Left hindlimb (tissue), 1 donor: ENCODE measurements at places on chromosomes 1 and 21.

- DNase-seq, result no peak
Observed at GRCh38 chr1:32997381-32997891, 32.8 kb upstream of the RNF19B start.

DNA sequence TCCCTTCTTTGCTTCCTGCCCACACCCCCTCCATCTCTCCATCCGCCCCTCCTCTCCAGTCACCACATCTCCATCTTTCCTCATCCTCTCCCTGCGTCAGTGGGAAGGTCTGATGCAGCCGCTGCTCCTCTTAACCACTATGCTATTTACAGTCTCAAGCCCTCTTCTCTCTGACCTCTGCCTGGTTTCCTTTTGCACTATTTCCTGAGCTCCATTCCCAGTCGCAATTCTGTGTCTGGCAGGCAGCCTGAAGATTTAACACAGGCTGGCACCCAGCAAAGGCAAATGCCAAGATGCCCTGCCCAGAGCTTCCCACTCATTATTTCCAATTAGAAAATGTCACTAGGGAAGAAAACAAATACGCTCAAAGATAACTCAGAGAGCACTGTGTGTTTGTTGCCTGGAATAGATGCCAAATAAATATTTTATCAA, 89.6 kb upstream of the LPGAT1 start:
- peak; percentile 42 for DNase-seq

- no peak for DNase-seq
Observed at GRCh38 chr1:97538113-97538512, 382.7 kb downstream of the DPYD start.

DNA sequence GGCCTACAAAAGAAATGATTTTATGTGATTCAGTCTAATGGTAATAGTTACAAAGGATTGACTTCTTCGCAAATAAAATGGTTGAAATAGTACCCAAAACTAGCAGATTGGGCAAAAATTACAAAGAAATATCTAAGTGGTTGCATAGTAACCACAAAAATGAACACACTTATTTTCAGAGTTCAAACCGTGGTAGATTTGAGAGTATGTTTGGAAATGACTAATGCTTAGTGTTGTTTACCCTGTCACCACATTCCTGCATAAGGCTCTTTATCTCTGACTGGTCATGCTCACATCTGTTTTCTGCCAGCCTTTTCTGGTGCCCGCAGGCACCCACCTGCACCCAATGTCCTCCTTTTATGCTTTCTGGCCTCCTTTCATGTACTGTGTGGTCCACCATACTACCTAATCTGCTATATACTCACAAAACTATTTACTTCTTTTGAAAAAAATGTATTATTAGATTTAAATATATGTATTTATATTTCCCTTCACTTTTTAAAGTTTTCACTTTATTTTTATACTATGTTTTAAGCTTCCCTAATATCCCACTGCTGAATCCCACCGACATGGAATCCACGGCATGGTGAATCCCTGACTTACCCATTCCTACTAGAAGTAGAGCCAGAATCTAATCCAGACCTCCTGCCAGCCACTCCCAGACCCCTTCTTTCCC, 30.3 kb downstream of the PTPRC start:
- DNase-seq, result no peak

- no peak for DNase-seq
Observed at GRCh38 chr1:85128316-85128715, 72.5 kb downstream of the SYDE2 start.

DNA sequence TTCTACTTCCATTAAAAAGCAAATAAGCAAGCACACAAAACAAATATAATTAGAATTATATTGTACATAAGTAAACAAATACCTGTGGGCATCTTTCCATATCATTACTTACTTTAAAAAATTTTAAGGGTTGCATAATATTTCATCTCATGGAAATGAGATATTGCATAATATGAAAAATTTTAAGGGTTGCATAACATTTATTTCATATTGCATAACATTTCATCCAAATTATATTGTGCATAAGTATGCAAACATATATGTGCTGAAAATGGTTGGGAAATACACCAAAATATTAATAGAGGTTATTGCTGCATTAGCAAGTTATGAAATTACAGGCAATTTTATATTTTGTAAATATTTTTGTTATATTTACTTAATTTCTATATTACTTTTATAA, 213.7 kb downstream of the KCNH1 start:
- DNase-seq, result no peak

GRCh38 chr1:180229483-180230415, at the start of gene LHX4:
Gene LHX4 (plus strand): TSS chr1:180230264. CDS start chr1:180230530, 266 bp downstream.
- DNase-seq, result peak; percentile 53

- no peak for DNase-seq
Observed at GRCh38 chr1:228515200-228515834, 28.1 kb downstream of the RNF187 start.

- DNase-seq, result no peak
Observed at GRCh38 chr21:23401278-23401677, 2206.0 kb downstream of the MRPL39 start.

DNA sequence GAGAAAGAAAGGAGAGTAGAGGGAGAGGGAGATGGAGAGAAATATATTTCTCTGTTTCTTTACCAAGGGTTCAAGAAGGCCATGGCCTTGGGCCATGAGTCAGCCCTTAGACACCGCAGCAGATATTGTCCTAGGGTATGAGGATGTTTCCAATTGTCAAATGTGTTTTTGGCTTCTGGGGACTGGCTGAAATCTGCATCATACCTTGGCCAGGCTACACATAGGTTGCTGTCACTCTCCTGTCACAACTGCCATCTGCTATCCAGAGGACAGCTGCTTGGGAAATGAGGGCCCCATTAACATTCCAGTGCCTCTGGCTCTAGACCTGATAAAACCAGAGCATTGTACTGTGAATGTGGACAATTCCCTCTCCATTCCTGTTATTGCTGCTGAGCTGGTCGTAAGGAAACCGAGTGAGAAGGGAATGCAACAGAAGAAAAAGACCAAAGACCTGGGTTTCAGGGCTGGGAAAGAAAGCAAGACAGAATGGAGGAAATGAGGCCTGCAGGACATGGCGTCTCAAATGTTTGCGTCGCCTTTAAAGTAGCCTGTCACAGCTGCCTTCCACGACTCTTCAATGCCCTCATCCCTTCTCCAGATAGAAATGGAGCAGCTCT, 8.8 kb upstream of the PIGC start:
- DNase-seq, result no peak

DNA sequence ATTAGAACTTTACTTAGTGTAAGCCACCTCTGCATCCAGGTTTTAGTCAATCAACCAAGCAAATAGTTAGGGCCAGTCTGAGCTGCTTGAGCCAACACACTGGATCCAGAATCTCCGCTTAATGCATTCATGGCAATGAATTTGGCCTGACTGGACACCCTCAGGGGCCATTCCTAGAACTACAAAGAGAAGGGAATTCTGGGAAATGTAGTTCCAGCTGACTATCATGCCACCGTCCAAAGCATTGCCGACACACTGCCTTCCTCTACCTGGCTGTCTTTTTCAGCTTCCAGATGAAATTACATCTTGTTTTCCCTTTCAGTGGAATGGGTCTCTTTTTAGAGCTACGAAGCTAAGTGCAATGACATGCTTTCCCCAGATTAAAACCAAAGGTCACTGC, 163.0 kb upstream of the IGSF21 start:
- DNase-seq, result no peak

DNA sequence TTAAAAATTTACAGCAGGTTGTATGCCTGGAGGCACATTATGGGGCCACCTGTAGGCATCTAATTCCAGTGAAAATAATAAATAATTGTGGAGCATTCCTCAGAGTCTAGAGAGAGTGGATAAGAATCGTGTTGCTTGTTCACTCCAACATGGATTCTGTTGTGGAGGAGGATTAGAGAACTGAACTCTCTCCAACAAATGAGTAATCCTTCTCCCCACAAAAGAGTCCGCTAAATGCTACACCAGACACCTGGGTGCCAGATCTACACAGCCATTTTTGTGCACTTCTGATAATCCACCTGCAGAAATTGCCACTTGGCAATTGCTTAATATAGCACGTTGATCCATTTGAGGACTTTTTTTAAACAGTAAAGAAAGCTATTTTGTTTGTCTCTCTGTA, 113.7 kb upstream of the DPYD start:
- no peak for DNase-seq

- DNase-seq, result no peak
Observed at GRCh38 chr1:145889722-145890121, 4.1 kb upstream of the ANKRD35 start.

- DNase-seq, result no peak
Observed at GRCh38 chr1:51861669-51862068, 16.9 kb downstream of the NRDC start.

DNA sequence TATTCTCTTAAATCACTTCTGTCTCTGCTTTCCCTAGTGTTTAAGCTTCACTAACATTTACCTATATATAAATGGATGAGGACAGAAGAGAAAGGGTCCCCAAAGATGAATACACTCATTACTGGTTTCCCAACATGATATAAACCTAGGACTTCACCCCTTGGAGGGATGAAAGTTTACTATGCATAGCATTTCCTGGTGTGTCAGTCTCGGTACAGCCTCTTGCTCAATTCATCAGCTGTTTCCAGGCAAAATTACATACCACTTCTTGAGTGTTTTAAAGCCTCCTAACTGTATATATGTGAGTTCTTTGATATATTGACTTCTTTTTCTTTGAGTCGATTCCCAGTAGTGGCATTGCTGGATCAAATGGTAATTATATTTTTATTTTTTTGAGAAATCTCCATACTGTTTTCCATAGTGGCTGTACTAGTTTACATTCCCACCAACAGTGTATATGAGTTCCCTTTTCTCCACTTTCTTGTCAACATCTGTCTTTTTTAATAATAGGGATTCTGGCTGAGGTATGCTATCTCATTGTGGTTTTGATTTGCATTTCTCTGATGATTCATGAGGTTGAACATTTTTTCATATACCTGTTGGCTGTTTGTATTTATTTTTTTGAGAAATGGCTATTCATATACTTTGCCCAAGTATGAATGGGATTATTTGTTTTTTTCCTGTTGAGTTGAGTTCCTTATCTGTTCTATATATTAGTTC, 259.3 kb upstream of the CACYBP start:
- DNase-seq, result no peak

DNA sequence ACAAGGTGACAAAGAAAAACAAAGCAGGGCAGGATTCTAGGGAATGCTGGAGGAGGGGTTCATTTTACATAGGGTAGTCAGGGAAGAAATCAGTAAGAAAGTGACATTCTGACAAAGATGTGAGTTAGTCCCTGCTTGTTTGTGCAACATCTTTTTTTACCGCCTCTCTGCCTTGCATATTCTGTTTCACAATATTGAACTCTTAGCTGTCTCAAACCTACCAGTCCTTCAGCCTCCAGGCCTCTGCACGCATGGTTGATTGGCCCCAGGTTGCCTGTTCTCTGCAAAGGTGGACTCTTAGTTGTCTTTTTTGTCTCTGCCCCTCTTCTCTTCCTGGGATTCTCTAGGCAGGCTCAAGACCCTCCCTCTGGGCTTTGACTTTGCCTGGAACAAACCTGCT, 152.2 kb upstream of the RUNX1 start:
- DNase-seq, result no peak

GRCh38 chr1:160558660-160559380, 20.5 kb downstream of the CD84 start:
- DNase-seq, result no peak

DNA sequence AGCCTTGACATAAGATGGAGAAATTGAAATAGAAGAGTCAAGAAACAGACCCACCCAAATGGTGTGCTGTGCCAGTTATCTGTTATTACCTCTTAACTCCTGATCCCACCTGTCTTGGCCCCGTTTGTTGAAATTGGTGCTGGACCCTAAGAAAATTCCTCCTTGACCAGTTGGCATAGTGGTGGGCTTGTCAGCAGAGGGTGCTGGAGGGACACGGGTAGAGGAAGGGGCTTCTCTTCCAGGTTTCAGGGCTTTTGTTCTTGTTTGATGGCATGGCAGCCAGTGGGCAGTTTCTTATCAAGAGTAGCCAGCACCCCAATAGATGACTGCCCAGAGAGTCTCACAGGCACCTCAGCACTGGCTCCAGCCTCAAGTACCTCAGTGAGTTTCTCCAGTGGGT, 51.6 kb downstream of the PCBP3 start:
- no peak for DNase-seq

DNA sequence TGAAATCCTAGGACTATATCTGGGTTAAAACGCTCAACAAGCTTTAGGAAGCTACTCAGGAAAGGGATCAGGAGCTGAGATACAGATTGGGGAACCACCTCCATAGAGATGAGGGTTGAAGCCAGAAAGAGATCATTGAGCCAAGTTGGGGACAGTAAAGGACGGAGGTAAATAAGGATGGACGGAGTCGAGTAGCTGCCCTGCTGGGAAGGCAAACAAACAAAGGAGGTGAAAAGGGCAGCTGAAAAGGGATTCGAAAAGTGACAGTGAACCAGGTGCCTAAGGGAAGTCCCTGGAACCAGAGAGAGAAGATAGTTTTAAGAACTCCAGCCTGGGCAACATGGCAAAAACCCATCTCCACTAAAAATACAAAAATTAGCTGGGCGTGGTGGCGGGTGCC, 6.3 kb upstream of the CAMSAP2 start:
- no peak for DNase-seq

GRCh38 chr1:221697923-221698425, 43.9 kb downstream of the DUSP10 start:
- no peak for DNase-seq

DNA sequence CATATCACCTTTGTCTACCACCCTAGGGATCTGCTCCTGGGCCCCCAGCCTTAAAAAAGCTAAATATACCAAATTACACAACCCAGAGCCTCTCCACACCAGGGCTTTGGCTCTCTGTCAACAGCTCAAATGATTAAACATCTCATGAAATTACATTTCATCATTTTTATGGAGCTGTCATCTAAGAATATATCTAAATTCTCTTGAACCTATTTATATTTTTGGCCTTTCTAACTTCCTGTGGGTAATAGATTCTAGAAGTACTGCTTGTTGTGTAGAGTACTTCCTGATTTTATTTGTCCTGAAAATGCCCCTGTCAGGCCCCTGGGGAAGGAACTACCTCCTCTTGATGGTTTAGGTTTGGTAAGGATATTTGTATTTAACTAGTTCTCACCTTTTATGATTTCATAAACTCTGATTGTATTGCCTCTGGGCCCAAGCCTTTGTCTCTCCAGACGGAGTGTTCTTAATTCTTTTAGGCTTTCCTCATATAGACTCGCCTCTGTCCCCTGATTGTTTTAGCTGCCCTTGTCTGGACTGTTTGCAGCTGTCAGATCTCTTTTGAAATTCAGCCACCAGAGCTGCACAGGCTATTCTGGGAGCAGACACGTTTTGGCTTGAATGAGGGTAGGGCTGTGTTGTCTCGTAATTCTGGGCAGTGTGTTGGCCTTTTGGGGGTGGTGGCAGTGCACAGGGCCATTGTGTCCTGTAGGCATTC, 16.6 kb downstream of the MYOG start:
- DNase-seq, result peak; percentile 67

GRCh38 chr1:186476264-186477040, 15.5 kb upstream of the PDC start:
- no peak for DNase-seq

- peak; percentile 92 for DNase-seq
Observed at GRCh38 chr1:32650248-32650751, at the start of gene ZBTB8OS. Gene ZBTB8OS (minus strand): TSS chr1:32650550. CDS start chr1:32650529, 21 bp downstream.
